Mammary epithelial cell (primary cell): ENCODE measurements at places on chromosomes 7 and 10. TPM values are rescaled to one million over a fixed set of nuclear protein-coding genes. Genes with fewer than 3 reads are reported as not detected.

PRSS37 gene
- total RNA-seq = not detected

CRYGN gene
- not detected in 2 replicates for total RNA-seq

NEUROG3 gene
- total RNA-seq = not detected in 2 replicates

EVX1 gene
- total RNA-seq = not detected

FKBP6 gene
- total RNA-seq = not detected in 2 replicates

GRCh38 chr10:127878475-127879055 lies 14.2 kb downstream of the CLRN3 start:
- DNase-seq = no peak

GRCh38 chr7:85583131-85583953 lies 396.5 kb upstream of the SEMA3D start:
- no peak for DNase-seq

DNA sequence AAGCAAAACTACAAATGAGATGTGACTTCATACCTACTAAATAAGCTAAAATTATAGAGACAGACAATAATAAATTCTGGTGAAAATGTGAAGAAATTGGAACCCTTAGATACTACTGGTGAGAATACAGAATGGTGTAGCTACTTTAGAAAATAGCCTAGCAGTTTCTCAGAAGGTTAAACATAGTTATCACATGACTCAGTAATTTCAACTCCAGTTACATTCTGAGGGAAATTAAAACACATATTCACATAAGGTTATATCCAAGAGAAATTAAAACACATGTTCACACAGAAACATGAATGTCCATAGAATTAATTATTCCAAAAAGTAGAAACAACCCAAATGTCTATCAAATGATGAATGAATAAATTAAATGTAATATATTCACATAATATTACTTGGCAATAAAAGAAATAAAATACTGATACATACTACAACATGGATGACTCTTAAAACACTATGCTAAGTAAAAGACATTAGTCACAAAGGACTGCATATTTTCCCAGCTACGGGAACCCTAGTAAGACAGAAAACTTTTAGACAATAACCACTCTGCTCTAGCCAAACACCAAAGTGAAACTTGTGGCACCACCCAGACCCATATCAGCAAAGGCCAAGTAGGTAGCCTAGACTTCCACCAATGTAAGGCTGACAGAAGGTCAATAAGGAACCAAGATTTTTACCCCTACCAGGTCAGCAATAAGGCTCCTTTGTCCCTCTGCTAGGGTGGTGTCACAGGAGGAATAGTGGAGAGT lies 25.1 kb downstream of the SLC25A40 start:
- DNase-seq = no peak

- no peak for DNase-seq
These were observed 142.3 kb upstream of the NRP1 start for GRCh38 chr10:33476757-33477273.

GRCh38 chr10:124233546-124234138 lies 140.2 kb upstream of the CHST15 start:
- DNase-seq = no peak

- no peak for DNase-seq
These were observed 236.9 kb downstream of the KLF6 start for GRCh38 chr10:3548076-3548475.

DNA sequence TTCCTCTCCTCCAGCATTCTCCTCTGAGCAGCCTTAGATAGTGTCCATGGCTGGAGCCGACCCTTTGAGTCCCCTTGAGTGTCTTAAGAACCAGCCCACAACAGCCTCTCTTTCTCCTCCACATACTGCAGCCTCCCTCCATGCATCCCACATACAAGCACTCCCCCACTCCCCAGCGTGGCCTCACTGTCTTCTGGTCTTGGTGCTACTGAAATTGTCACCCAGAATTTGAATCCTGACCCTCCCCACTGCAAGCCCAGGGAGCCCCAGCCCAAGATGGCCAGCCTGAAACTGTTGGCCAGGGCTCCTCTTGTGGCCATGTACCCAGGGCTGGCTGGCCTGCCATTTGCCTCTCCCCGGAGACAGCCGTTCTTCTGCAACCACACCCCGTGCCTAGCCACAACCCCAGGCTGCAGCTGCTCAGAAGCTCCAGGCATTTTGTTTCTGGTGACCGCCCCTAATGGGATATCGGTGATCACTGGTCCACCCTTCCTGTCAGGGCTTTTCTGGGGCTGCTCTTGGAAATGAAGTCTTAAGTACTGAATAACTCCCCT lies 18.8 kb upstream of the SH2D4B start:
- DNase-seq = no peak

- no peak for DNase-seq
These were observed 52.1 kb downstream of the RBM17 start for GRCh38 chr10:6140965-6141295.

- DNase-seq = no peak
These were observed 252.5 kb upstream of the VWC2 start for GRCh38 chr7:49520951-49521350.

DNA sequence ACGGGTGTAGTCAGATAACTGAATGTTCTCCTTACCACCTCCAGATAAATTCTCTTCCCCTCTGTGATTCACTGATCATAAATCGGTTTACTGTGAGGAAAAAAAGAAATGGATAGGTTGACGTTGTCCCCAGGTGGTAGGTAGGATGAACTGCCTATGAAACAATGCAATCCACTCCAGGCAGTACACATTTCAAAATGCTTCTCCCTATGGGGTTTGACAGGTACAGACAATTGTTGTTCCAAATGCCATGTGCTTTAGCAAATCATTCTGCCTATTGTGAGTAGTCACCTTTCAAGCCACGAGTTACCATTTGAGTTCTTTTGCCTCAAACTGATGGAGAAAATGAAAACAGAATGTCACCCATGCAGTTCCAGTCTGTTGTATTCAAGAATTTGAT lies 21.8 kb downstream of the VIM start:
- peak; percentile 46 for DNase-seq

GRCh38 chr7:78383096-78383880 lies 584.7 kb downstream of the PHTF2 start:
- DNase-seq = no peak
